ENCODE measurements at places on chromosomes 1 and 21. TPM values are rescaled to one million over a fixed set of nuclear protein-coding genes. Genes with fewer than 3 reads are reported as not detected.
A peak's percentile ranks its signal among the peaks of the same experiment; 100 is the strongest.

DNA sequence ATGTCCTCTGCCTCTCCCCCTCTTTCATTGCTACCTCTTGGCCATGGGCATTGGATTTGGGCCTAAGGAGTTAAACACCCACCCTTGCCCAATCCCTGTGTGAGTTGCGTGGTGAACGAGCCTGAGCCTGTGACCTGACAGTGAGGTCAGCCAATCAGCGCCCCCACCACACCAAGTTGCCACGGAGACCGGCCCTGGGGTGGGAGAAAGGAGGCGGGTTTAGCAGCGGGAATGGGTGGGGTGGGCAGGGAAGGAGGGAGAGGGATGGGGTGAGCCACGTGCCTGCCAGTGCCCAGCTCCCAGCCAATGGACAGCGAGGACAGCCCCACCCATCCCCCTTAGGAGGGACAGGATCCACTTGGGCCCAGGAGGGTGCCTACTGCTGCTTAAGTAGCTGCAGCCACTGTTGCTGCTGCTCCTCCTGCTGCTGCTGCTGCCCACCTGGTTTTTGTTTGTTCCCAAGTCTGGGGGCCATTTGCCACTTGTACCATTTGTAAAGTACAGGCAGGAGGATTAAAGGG, 9.5 kb downstream of the ZBTB7B start:
- ATAC-seq = peak; percentile 90

KCNQ4 gene
- total RNA-seq = 1.2 TPM

DNA sequence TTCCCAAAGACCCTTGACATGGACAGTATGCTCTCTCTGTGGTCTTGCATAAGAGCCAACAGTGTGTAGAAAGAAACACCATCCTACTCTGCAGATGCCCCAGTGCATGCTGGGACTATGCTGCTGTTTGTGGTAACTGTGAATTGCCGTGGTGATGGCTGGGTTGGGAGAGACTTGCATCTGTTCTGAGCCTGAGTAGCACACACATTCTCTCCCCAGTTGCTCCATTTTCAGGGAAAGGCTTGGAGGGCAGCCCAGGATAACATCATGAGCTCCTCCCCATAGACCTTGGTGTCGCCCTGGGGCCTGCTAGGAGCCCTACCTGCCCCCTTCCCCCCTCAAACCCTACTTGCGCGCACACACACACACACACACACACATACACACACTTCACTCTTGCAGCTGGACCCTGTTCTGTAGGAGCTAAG, 120.9 kb upstream of the IPO9 start:
- no peak for ATAC-seq

SLAMF9 gene
- total RNA-seq = not detected

SELENBP1 gene
- 103 TPM for total RNA-seq

DNA sequence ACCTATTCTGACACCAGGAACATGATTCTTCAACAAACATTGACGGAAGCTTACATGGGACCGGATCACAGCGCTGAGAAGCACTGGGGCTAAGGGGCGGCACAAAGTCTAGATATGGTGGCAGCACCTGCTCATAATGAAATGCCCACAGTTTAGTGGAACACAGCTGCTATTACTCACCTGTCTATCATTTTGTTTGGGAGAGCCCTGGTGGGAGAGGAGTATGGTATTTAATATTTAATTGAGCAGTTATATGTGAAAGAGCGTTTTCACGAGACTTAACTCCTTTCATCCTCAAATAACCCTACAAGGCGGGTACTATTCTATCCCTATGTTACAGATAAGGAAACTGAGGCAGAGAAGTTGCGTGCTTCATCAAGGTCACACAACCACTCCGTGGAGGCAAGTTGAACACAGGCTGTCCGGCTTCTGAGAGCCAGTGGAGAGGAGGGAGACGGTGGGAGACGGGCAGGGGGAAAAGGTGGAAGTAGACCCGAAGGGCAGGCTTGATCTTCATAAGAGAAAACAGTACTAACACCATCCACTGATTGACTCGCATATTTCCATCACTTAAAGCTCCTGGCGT, 790 bp upstream of the TSNAX start:
- no peak for ATAC-seq

DNA sequence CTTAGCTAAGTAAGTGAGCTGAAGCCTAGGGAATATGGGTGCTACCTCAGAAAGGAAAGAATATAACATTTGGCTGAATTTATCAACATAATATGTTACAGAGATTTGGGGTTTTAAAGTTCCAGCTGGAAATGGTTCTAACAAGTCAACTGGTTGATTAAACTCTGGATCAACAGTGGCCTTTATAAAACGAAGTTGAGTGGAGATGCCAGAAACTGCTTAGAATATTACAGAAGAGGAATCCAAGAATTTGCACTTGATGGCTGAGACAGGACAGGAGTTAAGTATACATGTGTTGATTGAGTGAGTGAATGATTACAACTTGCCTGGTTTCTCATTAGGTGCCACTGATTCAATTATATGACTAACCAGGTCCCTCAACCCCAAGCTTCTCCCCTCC, 7.4 kb upstream of the ZBTB17 start:
- ATAC-seq = no peak

DNA sequence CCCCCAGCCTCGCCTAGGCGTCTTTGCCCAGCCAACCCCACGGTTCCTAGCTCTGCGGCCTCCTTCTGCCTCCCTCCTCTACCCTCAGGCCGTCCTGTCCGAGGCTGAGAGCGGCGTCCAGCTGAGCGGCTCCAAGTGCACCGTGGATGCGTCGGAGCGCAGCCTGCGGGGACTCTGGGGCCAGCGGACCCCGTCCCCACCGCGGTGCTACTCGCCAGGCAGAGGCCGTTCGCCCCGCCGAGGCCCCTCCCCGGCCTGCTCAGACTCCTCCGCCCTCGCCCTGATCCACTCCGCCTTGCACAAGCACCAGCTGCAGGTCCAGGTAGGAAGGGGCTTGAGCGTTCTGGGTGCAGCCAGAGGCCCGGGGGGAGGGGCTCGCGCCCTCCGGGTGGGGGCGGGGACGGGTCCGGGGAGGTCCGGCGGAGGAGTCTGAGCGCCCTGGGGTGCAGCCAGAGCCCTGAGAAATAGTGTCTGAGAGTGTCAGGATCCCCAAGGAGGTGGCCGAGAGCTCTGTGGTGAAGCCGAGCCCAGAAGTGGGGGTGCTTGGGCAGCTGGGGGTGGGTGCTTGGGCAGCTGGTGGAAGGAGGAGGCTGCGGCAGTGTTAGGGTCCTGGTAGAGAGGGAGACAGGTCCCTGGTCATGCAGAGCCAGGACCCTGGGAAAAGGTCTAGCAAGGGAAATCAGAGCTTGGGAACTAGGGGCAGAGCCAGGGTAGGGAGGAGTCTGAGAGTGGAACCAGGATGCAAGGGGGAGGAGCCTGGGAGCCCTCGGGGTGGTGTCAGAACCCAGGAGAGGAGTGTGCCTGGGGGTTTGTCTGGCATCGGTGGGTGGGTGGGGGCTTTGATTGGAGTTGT, 3.2 kb upstream of the NBPF3 start:
- ATAC-seq = no peak

DNA sequence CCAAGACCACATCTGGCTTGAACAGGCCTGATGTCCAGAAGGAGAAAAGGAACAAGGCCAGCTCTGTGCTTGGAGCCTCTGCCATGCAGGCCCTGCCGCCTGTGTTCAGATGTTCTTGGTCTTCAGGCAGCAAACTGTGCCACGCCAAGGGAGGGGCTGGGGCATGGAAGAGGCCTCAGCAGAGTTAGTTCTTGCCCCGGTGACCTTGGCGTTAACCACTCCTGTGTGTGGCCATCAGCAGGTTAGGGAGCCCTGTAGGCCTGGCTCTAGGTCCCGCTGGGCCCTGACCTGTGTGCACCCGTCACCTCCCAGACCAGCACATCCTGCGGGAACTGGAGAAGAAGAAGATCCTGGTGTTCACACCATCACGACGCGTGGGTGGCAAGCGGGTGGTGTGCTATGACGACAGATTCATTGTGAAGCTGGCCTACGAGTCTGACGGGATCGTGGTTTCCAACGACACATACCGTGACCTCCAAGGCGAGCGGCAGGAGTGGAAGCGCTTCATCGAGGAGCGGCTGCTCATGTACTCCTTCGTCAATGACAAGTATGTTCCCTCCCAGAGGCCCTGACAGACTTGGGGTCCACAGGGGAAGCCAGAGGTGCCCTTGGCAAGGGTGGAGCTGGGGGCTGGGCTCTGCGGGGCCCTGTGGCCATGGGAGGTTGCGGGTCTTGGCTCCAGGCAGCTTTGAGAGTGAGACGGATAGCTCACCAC, 7.1 kb downstream of the ZC3H12A start:
- no peak for ATAC-seq

DNA sequence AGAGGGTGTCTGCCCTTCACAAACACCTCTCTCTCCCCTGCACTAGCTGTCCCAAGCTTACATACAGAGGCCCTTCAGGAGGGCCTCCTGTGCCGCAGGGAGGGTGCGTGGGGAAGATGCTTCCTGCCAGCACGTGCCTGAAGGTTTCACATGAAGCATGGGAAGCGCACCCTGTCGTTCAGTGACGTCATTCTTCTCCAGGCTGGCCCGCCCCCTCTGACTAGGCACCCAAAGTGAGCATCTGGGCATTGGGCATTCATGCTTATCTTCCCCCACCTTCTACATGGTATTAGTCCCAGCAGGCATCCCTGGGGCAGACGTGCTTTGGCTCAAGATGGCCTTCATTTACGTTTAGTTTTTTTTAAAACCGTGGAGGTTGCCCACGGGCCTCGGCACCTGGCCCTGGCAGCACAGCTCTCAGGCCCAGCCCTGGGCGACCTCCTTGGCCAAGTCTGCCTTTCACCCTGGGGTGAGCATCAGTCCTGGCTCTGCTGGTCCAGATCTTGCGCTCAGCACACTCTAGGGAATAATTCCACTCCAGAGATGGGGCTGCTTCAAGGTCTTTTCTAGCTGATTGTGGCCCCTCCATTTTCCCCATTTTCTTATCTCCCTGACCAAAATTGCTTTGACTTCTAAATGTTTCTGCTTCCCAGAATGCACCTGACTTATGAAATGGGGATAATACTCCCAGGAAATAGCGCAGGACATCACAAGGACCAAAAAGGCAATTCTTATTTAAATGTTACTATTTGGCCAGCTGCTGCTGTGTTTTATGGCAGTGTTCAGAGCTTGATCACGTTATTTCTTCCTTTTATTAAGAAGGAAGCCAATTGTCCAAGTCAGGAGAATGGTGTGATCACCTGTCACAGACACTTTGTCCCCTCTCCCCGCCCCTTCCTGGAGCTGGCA, 6.1 kb downstream of the NPPA start:
- ATAC-seq = no peak

DNA sequence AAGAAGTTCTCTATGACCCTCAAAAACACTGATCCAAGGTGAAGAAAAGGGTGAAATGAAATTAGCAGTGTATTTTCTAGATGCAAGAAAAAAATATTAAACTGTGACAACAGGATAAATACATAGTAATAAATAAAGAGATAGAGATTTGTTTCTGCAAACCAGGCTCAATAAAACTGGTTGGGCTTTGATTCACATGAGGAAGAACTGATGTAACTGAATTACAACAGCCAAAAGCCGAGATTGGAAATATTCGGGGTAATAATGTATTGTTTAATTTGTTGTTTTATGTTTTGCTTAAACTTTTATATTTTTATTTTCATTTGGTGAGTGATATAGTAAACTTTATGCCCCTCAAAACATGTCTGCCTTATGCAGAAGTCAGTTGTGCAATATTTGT, 285.0 kb downstream of the BRINP3 start:
- no peak for ATAC-seq

CLEC20A gene
- 0.63 TPM for total RNA-seq

GRCh38 chr1:22139066-22139594, 3.8 kb downstream of the WNT4 start:
- no peak for ATAC-seq

- no peak for ATAC-seq
These were observed 15.9 kb downstream of the UCK2 start for GRCh38 chr1:165843304-165843703.

KLHL12 gene
- total RNA-seq = 41.6 TPM

DNA sequence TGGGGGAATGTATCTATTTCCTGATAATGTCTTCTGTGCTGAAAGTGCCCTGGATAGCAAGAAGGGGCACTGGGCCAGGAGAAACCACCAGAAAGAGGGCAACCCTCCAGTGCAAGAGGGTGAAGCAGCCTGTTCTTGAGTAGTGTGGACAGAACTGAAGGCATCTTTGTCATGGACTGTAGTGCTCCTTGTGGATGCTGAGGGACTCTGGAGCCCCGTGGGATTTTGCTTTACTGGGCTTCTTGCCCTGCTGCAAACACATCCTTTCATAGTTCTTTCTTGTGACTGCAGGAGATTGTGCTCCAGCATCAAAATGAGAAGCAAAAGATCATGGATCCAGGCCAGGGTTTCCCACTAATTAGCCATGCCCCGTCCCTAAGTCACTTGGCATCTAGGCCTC, 300.6 kb downstream of the ZNF326 start:
- no peak for ATAC-seq

- no peak for ATAC-seq
These were observed 186.5 kb upstream of the GALNT2 start for GRCh38 chr1:229880271-229881170.

GRCh38 chr1:147924813-147925212, 3.4 kb upstream of the GPR89B start:
- no peak for ATAC-seq

GRCh38 chr21:24693779-24694178, 913.5 kb downstream of the MRPL39 start:
- no peak for ATAC-seq

DNA sequence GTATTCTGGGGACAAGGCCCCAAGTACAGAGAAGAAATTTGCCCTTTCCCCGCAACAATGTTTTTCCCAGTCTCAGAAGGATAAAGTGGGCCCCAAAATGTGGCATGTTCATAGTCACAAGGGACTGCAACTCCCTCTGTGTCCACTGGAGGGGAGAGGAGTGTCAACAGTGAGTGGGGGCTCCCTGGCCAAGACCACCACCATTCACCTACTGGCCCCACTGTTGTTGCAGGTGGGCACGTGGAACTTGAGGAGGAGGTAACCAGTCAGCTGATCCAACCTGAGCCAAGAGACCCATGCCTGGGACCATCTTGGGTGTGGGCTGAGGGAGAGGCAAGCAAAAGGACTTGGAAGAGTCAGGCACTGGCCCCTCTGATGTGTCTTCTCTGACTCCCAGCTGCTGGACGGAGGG, 777 bp downstream of the NUDT17 start:
- peak; percentile 36 for ATAC-seq

LEMD1 gene
- total RNA-seq = 36.4 TPM

GRCh38 chr1:210372931-210373627, 44.4 kb downstream of the HHAT start:
- ATAC-seq = no peak

PRMT6 gene
- 37.7 TPM for total RNA-seq

LRP8 gene
- total RNA-seq = 2.8 TPM

GRCh38 chr1:98702976-98703375, 41.5 kb downstream of the SNX7 start:
- no peak for ATAC-seq

GRCh38 chr1:175471039-175471800, 272.2 kb downstream of the TNR start:
- peak; percentile 91 for ATAC-seq

GRCh38 chr1:158112994-158113758, 67.5 kb upstream of the CD1D start:
- ATAC-seq = peak; percentile 73

RPE65 gene
- not detected for total RNA-seq

- no peak for ATAC-seq
These were observed 119.7 kb downstream of the PROX1 start for GRCh38 chr1:214107322-214108096.

WLS gene
- total RNA-seq = 88.8 TPM

GRCh38 chr1:162386292-162387225, 5.0 kb downstream of the C1orf226 start:
- ATAC-seq = no peak

Data from motor neuron (in vitro differentiated cells).